Fibroblast of skin of right quadriceps (primary cell): ENCODE measurements at places on chromosomes 5 and 9.

DNA sequence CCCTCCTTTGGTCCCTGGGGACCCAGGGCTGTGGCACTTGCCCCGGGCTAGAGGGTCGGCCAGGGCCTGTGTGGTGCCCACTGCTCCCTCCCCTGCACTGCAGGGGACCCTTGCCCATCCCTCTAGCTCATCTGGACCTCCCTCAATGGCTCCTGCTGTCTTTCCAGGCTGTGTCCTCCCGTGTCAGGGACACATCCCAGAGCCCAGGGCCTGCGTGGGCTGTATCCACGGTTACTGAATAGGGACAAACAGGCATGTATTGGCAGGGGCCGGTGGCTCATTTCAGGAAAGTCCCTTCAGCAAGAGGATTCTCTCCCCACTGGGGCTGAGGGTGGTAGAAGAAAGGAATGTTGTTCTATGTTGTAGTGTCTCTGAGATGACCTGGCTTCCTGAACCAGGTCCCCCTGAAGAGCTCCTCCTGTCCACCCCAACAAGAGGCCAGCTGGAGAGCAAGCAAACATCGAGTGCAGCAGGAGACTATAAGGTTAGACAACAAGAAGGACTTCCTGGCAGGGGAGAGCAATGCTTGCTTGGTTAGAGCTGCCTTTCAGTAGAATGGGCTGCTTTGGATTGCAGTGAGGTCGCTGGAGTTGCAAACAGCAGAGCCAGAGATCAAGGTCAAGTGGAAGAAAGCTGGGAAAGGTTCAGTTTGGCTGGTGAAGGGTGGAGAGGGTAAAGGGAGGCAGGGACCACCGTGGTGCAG is 1.0 kb upstream of the CRB2 start:
- DNase-seq, result no peak

DNA sequence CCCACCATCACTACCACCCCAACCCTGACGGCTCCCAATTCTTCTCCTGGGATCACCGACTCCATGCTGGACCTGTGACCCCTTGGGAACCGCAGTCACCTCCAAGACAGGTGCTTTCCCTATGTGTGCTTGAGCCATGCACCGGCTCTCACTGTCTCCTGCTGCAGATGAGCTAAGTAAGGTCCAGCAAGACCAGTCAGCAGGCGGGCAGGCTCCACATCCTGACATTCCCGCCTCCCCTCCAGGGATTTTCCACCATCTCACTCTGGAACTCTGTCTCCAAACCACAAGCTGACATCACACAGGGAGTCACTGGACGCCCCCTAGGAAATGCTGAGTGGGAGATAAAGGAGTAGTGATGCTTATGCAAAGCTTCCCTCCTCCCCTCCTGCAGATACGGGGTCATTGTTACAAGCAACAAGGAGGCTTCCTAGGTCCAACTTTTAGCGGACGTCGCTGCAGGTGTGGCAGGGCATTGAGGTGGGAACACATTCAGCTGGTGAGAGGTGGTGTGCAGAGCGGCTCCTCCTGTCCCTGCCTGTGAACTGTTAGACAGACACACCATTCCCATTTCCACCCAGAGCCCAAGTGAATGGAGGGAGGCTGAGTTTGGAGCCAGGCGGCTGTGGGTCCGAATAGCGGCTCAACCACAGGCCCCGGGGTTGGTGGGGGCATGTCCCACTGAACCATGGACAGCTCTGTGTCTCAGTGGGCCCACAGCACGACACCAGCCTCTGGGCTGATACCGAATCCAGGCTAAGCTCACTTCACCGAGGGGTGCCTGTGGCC is 129.2 kb upstream of the PHYKPL start:
- peak; percentile 70 for DNase-seq

GRCh38 chr5:72246954-72247442 is 73.0 kb downstream of the MRPS27 start:
- no peak for DNase-seq

GRCh38 chr5:103621548-103621930 is 59.0 kb upstream of the NUDT12 start:
- DNase-seq, result peak; percentile 4

GRCh38 chr5:17257705-17258273 is 40.4 kb downstream of the BASP1 start:
- no peak for DNase-seq
